ENCODE measurements at places on chromosomes 16 and 17.

DNA sequence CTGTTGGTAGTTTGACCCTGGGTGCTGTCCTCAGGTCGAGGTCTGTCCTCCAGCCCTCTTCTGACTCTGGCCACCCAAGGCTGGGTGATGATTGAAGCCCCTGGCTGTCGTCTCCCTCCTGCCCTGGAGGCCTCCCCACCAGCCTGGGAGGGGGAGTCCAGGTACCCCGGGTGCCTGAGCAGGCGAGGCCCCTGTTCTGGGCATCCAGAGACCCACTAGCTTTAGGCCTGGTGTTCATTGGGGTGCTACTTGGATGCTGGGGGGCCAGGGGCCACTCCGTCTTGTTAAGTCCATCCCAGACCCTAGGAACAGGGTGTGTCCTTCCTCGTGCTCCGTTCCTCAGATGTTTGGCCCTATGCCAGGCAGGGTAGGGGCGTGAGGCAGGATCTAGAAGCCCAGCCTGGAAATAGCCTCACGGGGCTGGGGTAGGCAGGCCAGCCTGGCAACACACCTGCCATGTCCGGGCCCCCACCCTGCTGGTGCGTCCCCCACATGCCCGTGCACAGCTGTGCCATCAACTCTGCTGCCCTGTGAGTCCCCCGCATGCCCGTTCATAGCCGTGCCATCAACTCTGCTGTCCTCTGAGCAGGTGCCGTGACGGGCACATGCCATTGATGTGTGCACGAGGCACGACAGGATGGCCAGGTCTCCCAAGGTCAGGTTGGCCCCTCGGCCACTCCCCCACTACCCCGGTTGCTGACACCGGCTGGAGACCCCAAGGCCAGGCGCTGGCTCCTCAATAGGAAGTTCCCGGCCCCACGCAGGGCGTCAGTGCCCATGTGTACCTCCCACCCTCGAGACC is 36.9 kb downstream of the GINS2 start:
- DNase-seq: no peak

- no peak for DNase-seq
Observed at GRCh38 chr17:33050611-33051140, 59.0 kb downstream of the SPACA3 start.

DNA sequence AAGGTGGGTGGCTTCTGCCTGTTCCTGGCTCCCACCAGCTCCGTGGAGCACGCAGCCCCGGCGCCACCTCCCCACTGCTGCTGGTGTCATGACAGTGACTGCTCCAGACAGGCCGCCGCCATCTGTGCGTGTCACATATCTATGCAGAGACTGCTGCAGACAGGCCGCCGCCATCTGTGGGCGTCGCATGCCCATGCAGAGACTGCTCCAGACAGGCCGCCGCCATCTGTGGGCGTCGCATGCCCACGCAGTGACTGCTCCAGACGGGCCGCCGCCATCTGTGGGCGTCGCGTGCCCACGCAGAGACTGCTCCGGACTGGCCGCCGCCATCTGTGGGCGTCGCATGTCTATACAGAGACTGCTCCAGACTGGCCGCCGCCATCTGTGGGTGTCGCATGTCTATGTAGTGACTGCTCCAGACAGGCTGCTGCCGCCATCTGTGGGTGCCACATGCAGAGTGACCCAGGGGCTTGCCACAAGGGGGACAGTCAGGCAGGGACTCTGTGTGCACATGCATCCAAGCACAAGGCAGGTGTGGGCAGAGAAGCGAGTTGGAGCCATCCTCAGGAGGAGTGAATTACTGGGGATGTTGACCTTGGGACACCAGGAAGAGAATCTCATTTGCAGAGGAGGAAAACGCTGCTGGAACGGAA is 3.3 kb upstream of the FN3KRP start:
- no peak for DNase-seq

- no peak for DNase-seq
Observed at GRCh38 chr17:73750975-73751374, 106.7 kb upstream of the SDK2 start.

DNA sequence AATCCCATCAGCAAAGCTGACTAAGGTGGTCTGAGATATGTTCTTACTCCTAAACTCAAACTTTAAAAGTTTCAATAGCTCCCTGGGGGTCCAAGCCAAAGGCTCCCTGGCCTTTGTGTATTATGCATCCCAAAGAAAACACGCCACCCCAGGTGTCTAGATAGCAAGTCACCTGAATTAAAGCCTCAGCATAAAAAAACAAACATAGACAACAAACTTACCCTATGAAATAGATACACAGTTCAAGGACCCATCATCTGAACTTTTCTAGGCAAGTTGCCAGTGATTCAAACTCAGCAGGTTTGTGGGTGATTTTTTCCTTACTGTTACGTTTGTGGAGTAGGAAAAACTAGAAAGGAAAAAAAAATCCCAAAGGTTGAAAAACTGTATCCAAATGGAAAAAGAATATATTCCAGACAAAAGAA is 12.5 kb downstream of the CMTM3 start:
- DNase-seq: no peak

DNA sequence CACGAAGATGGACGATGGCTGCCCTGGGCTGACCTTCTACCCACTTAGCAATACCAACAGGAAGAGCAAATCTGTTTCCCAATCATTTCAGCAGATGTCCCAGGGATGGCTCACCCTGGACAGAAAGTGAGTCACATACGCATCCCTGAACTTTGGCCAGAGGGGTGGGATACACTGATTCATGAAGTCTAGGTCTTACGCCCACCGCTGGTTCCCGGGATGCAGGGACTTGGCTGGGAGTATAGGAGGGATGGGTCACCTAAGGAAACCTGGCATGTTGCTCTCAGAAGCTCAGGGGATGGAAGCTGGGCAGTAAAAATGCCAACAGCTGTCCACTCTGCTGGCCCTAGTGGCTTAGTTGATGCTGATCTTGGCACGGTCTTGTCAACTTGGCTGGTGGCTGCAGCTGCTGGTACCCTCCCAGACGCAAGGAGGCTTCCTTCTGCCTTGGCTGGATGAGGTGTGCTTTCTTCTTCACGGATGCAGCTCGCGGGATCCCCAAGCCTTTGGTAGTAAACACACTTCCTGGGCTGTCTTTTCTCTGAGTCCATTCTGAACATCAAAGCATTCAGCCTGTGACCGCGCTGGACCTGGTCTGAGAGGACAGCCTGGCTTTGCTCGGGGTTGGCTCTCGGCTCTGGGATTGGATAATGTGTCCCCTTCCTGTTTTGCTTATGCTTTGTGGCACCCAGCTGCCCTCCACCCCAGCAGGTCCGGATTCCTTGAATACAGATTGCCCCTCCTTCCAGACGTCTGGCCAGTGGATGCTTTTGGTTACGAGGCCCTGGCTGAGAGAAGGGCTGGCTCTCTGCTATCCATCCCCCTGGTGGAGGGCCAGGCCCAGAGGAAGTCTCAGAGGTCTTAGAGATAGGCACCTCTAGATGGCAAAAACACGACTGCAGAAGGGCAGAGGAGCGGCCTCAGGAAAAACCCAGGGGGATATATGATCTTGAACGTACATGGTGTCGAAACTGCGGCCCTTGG is 71.5 kb downstream of the RAP1GAP2 start:
- DNase-seq: no peak

DNA sequence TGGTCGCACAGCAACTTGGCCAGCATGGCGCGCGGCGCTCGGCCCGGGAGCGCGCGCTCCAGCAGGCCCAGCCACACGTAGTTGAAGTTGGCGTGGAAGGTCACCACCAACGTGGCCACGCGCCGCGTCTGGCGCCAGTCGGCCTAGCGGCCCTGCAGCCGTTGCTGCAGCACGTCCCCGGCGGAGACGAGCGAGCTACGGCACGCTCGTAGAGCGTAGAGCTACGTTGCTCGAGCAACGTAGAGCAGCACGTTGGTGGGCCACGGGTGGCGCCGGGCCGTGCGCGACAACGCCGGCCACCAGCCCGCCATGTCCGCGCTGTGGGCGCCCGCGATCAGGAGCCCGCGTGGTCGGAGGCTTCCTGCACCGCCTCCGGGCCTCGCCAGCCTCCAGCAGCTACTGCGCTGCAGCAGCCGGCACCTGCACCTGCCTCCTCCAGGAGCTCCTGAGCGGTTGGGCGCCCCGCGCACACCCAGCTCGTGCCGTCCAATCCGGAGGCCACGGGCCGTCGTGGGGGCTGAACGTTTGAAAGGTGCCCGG is 13.4 kb upstream of the SULT1A1 start:
- no peak for DNase-seq

DNA sequence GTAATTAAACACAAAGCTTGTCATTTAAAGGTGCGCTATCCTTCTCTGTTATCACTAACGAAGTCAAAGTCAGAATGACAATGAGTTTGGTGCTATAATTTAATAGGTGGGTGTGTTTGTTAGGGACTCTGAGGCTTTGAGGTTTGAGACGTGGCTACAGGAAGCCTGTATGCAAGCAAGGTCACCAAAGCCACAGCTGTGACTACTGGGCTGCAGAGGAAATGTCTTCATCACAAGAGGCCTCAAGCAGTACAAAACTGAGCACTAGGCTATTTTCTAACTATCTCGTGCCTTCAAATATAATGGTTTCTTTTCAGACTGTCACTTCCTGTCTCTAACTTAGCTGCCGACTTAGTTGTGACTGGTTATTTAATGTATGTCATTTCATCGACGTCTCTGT is 141.2 kb downstream of the AATF start:
- DNase-seq: no peak

DNA sequence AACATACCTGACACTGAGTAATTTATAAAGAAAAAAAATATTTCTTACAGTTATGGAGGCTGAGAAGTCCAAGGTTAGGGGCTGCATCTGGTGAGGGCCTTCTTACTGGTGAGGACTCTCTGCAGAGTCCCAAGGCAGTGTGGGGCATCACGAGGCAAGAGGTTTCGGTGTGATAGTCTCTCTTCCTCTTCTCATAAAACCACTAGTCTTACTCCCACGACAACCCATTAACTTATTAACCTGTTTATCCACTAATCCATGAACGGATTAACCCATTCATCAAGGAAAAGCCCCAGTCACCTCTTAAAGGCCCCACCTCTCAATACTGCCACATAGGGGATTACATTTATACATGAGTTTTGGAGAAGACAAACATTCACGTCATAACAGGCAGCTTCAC is 20.1 kb downstream of the CIITA start:
- no peak for DNase-seq

DNA sequence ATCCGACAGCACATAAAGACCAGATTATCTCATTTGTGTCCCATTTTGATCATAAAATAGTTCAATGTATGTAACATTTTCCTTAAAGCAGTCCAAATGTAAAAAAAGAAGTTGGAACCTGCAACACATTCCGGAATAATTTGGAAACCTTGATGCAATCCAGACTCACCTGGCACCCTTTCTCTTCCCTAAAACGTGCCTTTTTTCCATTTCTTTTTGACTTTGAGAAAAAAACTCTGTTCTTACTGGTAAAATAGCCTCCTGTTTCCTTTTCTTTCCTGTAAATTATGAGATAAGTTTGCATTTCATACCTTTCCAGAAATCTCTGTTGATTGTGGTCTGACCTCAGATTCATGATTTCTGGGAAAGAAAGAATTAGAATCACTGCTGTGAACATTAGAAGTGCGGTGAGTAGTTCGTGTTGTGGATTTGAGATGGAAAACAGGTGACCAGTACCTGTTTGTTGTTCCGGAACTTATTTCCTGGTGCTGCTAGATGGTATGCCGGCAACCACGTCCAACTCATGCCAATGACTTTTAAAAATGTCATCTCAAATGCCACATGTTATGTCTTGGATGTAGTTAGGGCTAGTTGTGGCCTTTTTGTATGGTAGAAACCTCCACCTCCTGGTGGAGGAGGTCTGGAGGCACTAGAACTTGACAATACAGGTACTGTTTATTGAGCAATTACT is 108.1 kb downstream of the SOCS1 start:
- no peak for DNase-seq

DNA sequence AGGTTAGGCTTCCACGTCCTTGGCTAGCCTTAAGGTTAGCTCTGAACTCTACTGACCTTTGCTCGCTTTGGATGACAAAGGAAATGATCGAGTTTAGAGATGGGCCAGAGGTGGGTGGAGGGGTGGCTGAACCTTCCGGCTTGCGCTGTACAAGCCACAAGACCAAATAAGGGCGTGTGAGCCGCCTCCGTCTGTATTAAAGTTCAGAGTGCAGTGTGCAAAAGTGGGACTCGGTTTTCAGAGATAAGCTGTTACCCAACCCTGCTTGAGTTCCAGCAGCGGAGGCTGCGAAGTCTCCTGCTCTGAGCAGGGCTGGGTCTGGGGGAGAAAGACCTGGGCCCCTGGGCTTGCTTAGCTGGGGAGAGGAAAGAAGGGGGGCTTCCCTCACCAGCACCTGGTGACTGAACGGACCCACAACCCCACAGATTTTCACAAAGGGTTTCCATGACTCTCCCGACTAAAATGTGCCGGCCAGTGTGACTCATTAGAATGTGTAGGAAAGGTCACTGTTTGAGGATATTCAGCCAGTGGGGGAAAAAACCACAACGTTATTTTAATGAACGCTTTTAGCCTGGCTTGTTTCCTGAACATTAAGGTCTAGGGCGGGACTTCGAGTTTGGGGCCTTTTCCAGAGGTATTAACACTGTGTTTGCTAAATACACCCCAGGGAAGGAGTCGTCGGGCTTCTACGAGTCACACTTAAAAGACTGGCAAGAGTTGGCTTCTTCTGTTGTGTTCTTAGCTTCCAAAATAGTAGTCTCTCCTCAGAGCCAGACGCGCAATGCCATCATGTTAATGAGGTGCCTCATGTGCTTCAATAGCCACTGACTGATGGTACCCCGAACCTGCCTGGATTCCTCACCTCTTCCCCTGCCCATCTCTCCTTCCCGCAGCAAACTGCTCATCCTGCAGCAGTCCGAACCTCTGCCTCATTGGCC is 67.0 kb downstream of the CENPV start:
- no peak for DNase-seq

DNA sequence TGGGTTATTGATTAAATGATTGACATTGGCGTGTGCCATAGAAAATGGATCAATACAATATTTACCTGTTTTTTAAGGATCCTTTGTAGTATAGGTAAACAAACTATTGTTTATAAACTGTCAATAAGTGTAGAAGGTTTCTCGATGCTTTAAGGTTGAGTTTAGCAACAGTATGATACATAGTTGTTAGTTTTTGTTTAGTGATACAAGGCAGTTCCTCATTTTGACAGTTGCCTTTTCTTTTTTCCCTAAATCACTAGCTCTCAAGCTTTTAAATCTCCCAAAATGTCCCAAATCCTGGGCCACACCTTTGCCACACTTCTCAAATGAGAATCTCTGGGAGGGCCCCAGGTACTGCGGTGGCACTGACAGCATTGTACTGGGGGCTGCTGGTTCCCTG is 57.3 kb downstream of the EPN2 start:
- DNase-seq: no peak

DNA sequence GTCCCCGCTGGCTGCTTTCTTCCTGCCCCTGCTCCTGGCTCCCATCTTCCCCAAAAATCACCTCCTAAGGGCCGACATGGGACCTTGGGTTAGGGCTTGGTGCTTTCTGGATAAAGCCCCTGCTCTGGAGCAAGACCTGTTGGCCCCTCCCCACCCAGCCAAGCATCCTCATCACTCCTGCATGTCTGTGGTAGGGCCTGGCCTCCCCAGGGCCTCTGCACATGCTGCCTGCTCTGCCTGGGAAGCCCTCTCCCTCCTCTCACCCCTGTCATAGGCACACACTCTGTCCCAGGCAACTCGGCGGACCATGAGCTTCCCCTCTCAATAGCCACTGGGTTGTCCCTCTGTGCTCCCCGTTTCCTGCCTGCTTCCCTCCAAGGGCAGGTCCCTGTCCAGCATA is 35.2 kb downstream of the CFAP20 start:
- DNase-seq: no peak

All from hypothalamus (tissue), 51 donors.